T-helper 17 cell (primary cell): ENCODE measurements at places on chromosomes 7 and 10. TPM values are rescaled to one million over a fixed set of nuclear protein-coding genes. Genes with fewer than 3 reads are reported as not detected.

ATP6V0A4 gene
- total RNA-seq = not detected

INMT gene
- total RNA-seq = 0.65 TPM

FKBP6 gene
- not detected for total RNA-seq

ANXA8 gene
- not detected for total RNA-seq
